GM23338 (cell line): ENCODE measurements at places on chromosomes 5 and 9.
A peak's percentile ranks its signal among the peaks of the same experiment; 100 is the strongest.

DNA sequence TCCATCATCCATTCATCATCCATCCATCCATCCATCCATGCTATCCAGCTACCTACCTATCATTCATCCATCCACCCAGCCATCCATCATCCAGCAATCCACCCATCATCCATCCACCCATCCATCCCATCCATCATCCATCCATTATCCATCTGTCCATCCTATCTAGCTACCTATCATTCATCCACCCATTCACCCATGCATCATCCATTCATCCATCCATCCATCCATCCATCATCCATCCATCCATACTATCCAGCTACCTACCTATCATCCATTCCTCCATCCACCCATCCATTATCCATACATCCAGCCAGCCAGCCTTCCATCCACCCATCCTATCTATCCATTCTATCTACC, 26.3 kb downstream of the SLC6A3 start:
- DNase-seq, result no peak

DNA sequence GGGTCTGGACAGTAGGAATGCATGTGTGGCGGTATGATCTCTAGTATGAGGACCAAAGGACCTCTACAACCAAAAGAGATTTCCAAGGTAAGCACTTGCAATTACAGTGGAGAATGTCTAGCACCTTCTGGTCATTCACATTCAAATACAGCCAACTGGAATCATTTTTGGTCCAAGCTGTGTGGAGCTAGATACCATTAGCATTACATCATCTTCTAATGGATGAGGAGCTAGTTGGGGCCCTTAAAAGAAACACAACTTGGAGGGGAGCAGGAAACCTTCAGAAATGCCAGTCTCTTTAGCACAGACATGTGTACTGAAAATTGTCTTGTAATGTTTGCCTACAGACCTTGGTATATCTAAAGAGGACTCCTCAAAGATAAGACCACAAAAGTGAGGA, 244.7 kb downstream of the BNC2 start:
- DNase-seq, result peak; percentile 26

DNA sequence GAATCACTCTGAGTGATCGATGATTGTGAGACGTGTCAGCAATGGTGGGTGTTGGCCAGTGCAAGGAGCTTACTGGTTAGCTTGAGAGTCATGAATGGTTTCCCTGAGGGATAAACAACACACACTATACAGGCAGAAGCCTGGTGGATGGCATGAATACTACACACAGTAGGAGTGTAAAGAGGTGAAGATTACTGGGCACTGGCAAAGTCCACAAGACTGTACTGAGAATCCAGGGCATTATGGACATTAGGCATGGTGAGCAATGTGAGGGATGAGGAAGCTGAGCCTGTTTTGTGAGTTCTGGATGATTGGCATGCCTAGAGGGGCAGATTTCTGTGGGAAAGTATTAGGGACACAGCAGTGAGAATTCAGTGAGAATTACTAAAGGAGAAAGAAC, 71.3 kb downstream of the KDM4C start:
- DNase-seq, result peak; percentile 25

DNA sequence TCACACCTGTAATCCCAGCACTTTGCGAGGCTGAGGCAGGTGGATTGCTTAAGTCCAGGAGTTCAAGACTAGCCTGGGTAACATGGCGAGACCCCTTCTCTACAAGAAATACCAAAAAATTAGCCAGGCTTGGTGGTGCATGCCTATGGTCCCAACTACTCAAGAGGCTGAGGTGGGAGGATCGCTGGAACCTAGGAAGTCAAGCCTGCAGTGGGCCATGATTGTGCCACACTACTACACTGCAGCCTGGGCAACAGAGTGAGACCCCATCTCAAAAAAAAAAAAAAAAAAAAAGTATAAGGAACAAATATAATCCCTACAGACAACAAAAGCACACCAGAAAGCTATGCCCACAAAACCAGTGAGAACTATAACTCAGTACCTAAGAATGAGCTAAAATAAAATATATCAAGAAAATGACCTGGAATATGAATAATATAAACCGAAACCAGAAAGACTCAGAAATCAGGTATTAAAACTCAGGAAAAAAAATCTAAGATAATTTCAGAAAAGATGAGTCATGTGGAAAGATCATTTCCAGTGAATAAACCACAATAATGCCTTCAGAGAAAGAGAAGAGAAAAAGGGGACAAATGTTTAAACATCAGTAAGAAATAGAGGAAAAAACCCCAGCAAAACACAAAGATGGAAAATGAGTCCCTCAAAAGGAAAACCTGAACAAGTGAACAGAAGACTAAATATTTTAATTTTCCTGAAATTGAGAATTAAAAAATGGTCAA, 57.4 kb downstream of the GOLPH3 start:
- DNase-seq, result no peak

- no peak for DNase-seq
These were observed 229.7 kb downstream of the MELK start for GRCh38 chr9:36802201-36802920.

GRCh38 chr9:74498621-74499095, 1.5 kb downstream of the RORB start:
- peak; percentile 39 for DNase-seq

DNA sequence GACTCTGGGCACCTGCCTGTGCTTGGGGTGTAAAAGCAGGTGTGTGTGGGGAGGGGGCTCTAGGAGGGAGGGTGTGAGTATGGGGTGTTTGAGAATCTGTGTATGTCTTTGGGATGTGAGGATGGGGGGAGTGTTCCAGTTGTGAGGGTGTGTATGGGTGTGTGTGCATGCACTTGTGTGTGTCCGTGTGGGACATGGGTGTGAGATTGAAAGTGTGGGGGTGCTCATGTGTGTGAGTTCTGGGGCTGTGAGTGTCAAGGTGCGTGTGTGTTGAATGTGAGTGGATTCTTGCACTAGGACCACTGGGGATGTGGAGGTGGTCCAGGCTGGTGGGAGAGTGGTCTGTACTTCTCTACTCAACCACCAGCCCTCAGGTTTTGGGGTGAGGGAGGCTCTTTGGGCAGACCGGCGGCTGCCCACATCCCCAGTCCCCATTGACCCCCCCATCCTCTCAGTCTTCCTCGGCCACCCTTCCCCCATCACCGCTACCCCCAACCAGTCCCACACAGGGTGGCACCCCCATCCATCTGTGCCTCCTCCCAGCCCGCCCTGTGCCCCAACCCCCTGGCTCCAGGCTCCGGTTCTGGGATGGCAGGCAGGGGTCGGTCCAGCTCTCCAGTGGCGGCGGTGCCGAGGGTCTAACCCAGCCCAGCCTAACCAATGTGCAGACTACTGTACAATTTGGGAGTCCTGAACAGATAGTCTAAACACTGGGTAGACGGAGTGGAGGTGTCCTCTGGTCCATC, 31.5 kb downstream of the GOLGA2 start:
- no peak for DNase-seq

- no peak for DNase-seq
These were observed 786.5 kb downstream of the TAF11L14 start for GRCh38 chr5:18420711-18421110.

- DNase-seq, result no peak
These were observed 74.0 kb upstream of the SLC30A5 start for GRCh38 chr5:69019668-69020375.

GRCh38 chr5:169707686-169708085, 70.6 kb downstream of the DOCK2 start:
- no peak for DNase-seq

- no peak for DNase-seq
These were observed 139.7 kb upstream of the PCA3 start for GRCh38 chr9:76624391-76625048.

- DNase-seq, result no peak
These were observed 377.1 kb downstream of the EFNA5 start for GRCh38 chr5:107293541-107294210.

GRCh38 chr9:111922324-111923013, 25.9 kb downstream of the UGCG start:
- DNase-seq, result no peak

- DNase-seq, result no peak
These were observed 194.4 kb upstream of the TLE4 start for GRCh38 chr9:79377339-79377855.

DNA sequence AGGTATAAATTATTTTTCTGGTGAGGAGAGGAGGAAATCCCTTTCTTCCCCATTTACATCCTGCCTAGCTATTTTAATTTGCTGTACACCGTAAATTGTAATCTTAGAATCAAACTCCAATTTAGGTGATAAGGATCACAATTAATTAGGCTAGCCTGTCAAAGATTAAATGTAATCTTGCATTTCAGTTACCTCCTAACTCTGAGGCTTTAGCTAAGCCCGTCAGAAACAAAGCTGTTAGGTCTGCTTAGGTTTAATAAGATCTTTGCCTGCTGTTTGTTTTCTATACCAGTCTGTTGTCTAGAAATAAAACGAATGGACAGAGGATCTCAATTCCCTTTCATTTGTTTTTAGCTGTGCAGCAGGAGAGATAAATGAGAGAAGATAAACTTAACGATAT, 51.5 kb downstream of the PIK3R1 start:
- DNase-seq, result no peak

DNA sequence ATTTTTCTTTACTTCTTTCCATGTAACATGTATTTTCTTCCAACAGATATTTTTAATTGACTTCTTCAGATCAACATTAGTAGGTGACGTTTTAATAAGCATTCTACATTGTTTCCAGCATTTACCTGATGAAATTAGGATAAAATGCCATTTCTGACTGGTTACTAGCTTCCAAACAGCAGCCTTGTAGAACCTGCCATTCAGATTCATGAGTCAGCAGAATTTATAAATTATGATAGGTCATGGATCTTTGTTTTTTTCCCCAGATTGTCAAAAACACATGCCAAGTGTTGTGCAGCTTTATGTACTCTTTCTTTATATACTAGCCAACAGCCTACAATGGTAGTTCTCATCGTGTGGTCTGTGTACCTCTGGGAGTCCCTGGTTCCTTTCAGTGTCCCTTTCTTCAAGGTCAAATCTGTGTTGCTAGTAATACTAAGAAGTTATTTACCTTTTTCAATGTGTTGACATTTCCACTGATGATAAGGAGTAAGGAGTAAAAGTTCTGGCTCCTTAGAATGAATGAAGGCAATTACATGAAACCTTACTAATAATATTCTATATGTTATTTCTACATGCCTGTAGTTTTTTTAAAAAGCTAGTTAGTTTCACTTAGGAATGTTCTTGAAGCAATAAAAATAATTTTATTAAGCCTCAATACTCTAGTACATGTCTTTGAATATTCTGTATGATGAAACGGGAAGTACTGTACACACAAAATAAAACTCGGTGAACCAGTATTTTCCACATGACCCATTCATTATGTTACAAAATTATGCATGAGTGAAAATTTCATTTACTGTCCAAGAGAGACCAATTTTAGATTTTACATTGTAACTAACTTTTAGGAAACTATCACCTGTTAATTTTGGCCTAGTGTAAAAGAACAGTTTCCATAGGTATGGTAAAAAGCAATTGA, 135.8 kb downstream of the ZCCHC7 start:
- no peak for DNase-seq

GRCh38 chr9:34869390-34869789, 88.7 kb upstream of the PHF24 start:
- peak; percentile 48 for DNase-seq
